Pancreas (tissue), 10 donors: ENCODE measurements at places on chromosomes 4 and X. TPM values are rescaled to one million over a fixed set of nuclear protein-coding genes. Genes with fewer than 3 reads are reported as not detected.

GRCh38 chr4:8508740-8509139 lies 68.2 kb downstream of the TRMT44 start:
- no peaks in the 10 kb centered on the region for H3K27me3 ChIP-seq
- no peak overlapping the region for H3K27ac ChIP-seq
- no peak for DNase-seq
- no peaks in the 10 kb centered on the region for H3K36me3 ChIP-seq
- no peak overlapping the region for H3K4me3 ChIP-seq
- no peaks in the 10 kb centered on the region for H3K4me1 ChIP-seq

DNA sequence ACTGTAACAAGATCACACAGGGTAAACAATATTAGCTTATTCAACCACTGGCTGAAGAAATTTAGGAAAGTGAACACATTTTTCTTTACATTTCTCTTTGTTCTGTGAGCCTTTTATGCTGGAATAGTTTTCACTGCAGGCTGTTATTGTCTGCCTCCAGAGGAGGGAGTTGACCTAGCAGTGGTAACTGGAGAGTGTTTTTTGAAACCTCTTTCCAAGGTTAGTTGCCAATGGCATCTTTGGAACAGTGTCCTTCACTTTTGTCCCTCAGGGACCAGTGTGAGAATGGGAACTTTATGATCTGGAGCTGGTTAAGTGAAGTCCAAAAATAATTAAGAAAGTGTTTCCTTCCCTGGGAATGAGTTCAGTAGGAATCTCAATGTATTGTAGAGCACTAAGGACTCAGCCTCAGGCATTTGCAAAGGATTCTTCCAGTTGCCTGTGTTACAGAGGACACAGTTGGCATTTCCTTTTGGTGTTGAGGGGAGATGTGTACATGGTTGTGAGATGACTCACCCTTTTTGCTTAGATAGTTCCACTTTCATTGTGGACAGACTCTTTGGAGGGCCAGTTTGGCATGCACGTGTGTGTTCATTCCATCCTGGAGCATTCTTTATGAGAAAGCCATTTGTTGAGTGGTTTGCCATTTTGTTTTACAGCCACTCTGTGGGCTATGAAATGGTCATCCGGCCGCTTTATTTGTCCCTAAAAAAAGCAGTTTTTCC lies 61.3 kb downstream of the AR start:
- no peaks in the 10 kb centered on the region for H3K4me1 ChIP-seq
- no peak for DNase-seq
- no peaks in the 10 kb centered on the region for H3K36me3 ChIP-seq
- no peak overlapping the region for H3K27ac ChIP-seq
- no peak overlapping the region for H3K4me3 ChIP-seq
- no peaks in the 10 kb centered on the region for H3K27me3 ChIP-seq

Gene PHEX
- not detected for total RNA-seq

DNA sequence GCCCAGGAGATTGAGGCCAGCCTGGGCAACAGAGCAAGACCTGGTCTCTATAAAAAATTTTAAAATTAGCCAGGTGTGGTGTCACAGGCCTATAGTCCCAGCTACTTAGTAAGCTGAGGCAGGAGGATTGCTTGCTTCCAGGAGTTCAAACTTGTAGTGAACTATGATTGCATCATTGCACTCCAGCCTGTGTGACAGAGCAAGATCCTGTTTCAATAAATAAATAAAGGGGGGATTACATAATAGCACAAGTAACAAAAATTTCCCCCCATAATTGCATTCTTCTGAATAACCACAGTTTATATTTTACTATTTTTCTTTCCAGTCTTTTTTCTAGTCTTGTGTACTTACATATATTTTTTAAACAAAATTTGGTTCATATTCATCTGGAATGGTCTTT lies 135.6 kb downstream of the CHIC2 start:
- H3K27me3 ChIP-seq, result no peaks in the 10 kb centered on the region
- no peak for DNase-seq
- H3K27ac ChIP-seq, result no peak overlapping the region
- no peak overlapping the region for H3K4me3 ChIP-seq

Gene GPR143
- 1.7 TPM for total RNA-seq
